NCI-H1092 treated with DMSO at 0.1 percent for 48 hours (cell line): ENCODE measurements at places on chromosomes 5 and 9.
A peak's percentile ranks its signal among the peaks of the same experiment; 100 is the strongest.

- no peak for DNase-seq
These were observed 284.5 kb downstream of the SPOCK1 start for GRCh38 chr5:137214446-137215189.

- no peak for DNase-seq
These were observed 61.5 kb downstream of the NR3C1 start for GRCh38 chr5:143341807-143342570.

DNA sequence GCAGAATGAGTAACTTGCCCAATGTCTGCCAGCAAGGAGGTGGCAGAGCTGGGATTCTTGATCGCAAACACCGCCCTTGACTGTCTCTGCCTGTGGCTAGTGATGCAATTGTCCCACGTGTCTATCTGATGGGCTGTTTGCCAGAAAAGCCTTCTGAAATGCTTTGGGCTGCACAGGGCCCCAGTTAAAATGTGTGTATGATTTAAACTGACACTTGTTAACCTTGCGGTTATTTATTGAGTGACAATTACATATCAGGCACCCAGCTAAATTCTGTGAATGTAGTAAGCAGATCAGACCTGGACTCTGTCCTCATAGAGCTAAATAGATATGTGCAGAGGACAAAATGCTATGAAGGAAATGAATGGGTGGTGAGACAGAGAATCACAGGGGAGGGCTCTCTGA lies 11.6 kb upstream of the IL12B start:
- no peak for DNase-seq

GRCh38 chr9:2427120-2427891 lies 194.3 kb upstream of the VLDLR start:
- DNase-seq = peak; percentile 80

GRCh38 chr5:178204935-178205748 lies 809 bp downstream of the HNRNPAB start:
- DNase-seq = no peak

GRCh38 chr9:29958469-29958868 lies 2385.2 kb upstream of the C9orf72 start:
- no peak for DNase-seq

DNA sequence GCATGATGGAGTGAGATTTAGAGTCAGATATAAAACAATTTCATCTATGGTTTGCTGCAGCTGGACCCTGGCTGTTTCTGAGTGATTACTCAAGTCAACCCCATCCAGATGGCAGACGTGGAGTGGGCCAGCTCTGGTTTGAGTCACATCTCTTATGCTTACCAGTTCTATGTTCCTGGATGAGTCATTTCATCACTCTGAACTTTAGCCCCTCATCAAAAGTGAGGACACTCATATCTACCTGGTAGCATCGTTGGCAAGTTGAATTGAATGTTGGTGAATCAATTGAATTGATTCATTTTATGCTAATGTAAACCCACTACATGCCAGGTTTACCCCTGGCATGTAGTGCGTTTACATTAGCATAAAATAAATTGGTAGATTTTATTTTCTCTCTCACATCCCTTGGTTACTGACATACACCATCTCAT lies 176.4 kb downstream of the FGF18 start:
- DNase-seq = no peak

- DNase-seq = no peak
These were observed 59.0 kb downstream of the UBAP1 start for GRCh38 chr9:34237836-34238235.

- DNase-seq = no peak
These were observed 111.6 kb downstream of the ARHGAP26 start for GRCh38 chr5:142881784-142882126.

- DNase-seq = no peak
These were observed 83.1 kb downstream of the MSX2 start for GRCh38 chr5:174807471-174807870.

DNA sequence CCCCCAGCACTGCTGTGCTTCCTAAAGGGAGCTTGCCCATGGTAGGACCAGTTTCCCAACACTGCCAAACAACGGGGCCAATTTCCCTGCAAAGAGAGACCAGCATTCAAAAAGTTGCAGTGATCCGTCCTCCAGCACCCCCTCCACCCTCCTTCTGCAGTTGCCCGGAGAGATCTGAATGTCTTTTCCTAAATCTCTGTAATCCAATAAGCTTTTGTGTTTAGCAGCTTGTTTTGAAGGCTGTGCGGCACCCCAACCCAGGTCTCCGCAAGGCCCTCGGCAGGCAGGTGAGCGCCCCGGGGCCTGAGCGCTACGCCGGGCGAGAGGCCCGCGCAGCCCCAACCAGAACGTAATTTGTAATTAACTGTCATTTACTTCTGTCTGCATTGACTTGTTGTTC lies 366.9 kb upstream of the IRX2 start:
- no peak for DNase-seq

DNA sequence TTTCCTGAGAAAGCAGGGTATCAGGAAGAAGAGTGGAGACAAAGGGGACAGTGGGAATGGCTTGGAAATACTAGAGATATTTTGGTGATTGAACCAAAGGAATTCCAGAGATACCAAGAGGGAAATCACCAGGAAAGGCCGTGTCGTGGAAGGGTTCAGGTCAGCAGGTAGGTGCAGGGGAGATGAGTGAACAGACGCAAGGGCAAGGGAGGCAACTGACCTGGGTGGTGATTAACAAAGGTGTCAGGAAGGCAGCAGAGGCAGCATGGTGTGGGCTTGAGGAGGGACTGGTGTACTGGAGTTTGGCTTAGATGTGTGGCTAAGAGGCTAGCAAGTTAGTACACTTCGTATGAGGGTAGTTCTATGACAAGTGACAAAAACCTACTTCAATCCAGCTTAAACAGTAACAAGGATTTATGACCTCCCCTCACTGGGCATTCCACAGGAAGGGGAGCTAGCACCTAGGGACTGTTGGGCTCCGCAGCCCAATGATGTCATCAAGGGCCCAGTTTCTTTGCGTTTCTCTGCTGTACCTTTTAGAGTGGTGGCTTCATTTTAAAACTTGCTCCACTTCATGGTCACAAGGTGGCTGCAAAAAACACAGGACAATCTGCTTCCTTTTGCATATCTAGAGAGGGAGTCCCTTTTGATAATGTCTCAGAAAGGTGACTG lies 37.0 kb downstream of the INIP start:
- no peak for DNase-seq

- no peak for DNase-seq
These were observed 12.5 kb upstream of the TBC1D9B start for GRCh38 chr5:179920175-179920574.

DNA sequence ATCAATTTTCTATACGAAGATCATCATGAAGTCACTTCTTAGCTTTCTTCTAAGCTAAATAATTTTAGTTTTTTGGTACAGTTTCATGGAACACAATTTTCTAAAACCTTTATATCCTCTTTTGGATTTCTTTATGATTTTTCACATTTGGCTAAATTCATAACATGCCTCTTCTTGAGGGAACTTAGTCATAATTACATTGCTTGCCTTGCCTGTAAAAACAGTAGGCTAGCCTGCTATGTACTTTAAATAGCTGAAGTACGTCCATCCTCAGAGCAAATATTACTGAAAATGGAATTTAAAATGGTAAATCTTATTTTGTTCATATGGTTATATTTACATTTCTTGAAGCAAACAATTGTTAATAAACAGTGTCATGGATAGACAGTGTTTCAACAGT lies 225.0 kb downstream of the VPS13A start:
- DNase-seq = no peak

DNA sequence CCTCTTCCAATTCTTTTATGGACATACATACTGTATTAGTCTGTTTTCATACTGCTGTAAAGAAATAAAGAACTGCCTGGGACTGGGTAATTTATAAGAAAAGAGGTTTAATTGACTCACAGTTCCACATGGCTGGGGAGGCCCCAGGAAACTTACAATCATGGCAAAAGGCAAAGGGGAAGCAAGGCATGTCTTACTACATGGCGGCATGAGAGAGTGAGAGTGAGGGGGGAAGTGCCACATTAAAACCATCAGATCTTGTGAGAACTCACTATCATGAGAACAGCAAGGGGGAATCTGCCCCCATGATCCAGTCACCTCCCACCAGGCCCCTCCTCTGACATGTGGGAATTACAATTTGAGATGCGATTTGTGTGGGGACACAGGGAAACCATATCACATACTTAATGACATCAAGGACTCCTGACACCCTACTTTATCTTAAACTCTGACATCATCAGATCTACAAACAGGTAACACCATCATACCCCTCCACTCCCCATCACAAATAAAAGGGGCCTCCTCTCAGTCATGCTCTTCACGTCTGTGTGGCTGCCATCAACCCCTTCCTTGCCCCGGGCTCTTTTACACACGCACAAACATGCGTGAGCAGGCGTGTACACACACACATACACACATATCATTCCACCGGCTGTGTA lies 9.7 kb downstream of the ANKRD33B start:
- DNase-seq = no peak

- DNase-seq = no peak
These were observed 91.9 kb downstream of the JAKMIP2 start for GRCh38 chr5:147690595-147690994.

GRCh38 chr5:149380466-149381121 lies 1.5 kb upstream of the IL17B start:
- no peak for DNase-seq

- DNase-seq = peak; percentile 32
These were observed 8.2 kb upstream of the EPB41L4B start for GRCh38 chr9:109328978-109329637.

DNA sequence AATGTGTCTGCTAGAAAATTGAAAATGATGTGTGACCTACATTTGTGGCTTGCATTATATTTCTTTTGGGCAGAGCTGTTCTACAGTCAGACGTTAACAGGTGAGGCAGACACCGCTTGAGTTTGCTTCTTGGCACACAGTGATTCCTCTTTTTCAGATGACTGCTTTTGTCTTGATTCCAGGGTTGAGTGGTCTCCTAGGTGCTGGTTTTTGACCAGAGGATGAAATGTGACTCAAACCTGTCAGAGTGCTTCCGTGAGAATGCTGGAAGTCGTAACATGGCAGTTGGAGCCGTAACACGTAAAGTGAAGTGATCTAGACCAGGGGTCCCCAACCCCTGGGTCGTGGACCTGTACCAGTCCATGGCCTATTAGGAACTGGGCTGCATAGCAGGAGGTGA lies 28.3 kb upstream of the NDFIP1 start:
- peak; percentile 69 for DNase-seq

GRCh38 chr9:93827545-93828330 lies 127.4 kb downstream of the BARX1 start:
- no peak for DNase-seq

- no peak for DNase-seq
These were observed 54.6 kb upstream of the MAP3K1 start for GRCh38 chr5:56760723-56761122.

DNA sequence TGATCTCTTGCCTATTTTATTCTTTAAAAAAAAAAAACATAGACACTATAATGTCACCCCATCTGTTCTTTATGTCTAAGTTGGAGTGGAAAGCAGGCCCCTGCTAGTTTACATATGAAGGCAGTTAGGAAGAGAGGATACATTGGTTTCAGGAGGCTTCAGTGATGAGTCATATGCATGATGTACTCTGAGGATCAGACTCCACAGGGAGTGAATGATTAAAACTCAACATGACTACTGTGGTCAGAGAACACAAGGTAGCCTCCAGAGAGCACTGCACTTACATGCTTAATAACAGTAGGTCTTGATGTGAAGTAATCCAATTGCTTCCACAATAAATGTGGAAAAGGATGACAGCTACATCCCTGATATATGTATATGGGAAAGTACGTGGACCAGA lies 22.7 kb upstream of the FSTL4 start:
- no peak for DNase-seq

- no peak for DNase-seq
These were observed 6.5 kb upstream of the PAX5 start for GRCh38 chr9:37040508-37041127.

DNA sequence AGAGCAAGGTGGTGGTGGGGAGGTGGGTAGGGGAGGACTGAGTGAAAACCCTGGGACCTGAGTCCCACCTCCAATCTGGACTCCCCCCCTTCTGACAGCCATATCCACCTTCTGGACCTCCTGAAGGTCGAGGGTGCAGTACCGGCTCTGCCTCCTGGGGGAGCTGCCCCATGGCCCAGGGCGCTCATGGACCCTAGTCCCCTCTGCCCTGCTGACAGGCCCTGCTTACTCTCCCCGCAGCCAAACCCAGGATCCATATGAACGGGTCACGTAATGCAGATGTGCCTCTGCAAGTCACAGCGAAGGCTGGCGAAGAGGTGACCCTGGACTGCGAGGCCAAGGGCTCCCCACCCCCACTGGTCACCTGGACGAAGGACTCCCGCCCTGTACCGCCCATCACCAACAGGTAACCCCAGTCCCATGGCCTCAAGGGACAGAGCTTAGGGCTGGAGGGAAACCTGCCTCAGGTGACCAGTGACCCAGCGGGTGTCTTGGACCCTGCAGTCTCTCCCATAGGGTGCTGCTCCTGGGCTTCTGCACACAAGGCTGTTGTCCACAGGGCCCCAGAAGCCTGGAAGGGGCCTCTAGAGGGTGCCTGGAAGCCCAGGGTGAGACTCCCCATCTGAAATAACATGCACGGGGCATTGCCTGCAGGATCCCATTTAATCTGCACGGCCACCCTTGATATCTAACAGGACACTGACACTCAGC lies 61.7 kb downstream of the HMCN2 start:
- no peak for DNase-seq

GRCh38 chr5:138760448-138761110 lies 7.4 kb downstream of the CTNNA1 start:
- DNase-seq = no peak
